Lung (tissue), 17 donors: ENCODE measurements at places on chromosomes 6 and 20. TPM values are rescaled to one million over a fixed set of nuclear protein-coding genes. Genes with fewer than 3 reads are reported as not detected.

GRCh38 chr6:101777646-101778045 is 384.1 kb downstream of the GRIK2 start:
- DNase-seq: no peak

DNA sequence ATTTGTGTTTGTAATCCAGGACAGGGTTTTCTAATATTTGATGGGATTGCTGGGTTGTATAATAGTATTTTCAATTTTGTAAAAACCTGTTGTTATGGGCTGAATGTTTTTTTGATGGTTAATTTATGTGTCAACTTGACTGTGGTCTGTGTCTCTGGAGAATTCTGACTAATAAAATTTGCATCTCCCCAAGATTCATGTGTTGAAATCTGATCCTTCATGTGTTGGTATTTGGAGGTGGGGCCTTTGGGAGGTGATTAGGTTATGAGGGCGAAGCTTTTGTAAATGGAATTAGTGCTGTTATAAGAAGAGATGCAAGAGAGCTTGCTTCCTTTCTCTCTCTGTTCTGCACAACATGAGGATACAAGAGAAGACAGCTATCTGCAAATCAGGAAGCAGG is 48.7 kb upstream of the SAMD5 start:
- no peak for DNase-seq

- DNase-seq: no peak
Observed at GRCh38 chr6:37523412-37523811, 23.7 kb upstream of the CCDC167 start.

- DNase-seq: no peak
Observed at GRCh38 chr6:138372711-138373463, 4.8 kb upstream of the SMIM28 start.

Gene MUCL3
- polyA plus RNA-seq: 6.4 TPM

- DNase-seq: peak; percentile 52
Observed at GRCh38 chr20:24283186-24283585, 186.2 kb upstream of the SYNDIG1 start.

Gene RAB32
- 63.2 TPM for polyA plus RNA-seq

Gene EMILIN3
- polyA plus RNA-seq: 0.12 TPM

Gene COL19A1
- polyA plus RNA-seq: 0.09 TPM

Gene BEND6
- polyA plus RNA-seq: 0.23 TPM

Gene DSP
- 2.9 TPM for polyA plus RNA-seq
